ENCODE measurements at places on chromosomes 3 and 15.

DNA sequence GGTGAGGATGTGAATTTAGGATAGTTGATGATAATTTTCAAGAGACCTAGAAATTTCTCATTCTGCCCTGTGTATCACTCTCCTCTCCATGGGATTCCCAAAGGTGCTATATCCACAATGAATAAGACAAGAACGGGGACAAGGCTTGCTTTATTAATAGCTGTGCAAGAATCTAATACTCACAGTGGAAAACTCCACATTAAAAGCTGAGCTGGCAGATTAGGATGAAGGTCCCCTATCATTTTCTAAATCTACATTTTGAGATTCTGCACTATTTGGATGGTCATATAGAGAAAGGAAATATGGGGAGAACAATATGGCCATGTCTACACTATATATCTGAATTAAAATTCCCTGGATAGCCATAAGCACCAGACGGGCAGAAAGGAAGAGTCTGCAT lies 411.0 kb upstream of the TGFBR2 start:
- no peak for DNase-seq

GRCh38 chr3:115947325-115947724 lies 324.0 kb downstream of the GAP43 start:
- DNase-seq, result no peak

DNA sequence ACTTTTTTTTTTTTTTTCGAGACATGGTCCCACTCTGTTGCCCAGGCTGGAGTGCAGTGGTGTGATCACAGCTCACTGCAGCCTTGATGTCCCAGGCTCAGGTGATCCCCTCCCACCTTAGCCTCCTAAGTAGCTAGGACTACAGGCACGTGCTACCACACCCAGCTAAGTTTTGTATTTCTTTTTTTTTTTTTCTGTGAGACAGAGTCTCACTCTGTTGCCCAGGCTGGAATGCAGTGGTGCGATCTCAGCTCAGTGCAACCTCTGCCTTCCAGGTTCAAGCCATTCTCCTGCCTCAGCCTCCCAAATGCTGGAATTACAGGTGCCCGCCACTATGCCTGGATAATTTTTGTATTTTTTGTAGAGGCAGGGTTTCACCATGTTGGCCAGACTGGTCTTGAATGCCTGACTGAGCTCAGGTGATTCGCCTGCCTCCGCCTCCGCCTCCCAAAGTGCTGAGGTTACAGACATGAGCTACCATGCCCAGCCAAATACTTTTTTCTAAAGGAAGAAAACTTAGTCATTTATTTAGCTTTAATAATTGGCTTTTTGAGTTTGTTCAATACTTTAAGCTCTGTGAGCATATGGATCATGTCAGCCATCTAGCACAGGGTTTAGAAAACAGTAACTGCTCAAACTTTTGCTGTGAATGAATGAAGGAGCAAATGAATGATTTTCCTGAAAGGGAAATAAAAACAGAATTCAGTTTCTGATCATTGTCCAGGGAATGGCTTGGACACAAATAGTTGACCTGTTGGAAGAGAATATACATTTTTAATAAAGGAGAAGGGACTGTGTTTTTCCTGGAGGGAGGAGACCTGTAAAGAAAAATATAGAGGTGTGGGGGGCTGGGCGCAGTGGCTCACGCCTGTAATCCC lies 26.0 kb downstream of the UBE2E1 start:
- no peak for DNase-seq

- DNase-seq, result no peak
Measured at GRCh38 chr3:21542656-21543379, 208.2 kb downstream of the ZNF385D start.

DNA sequence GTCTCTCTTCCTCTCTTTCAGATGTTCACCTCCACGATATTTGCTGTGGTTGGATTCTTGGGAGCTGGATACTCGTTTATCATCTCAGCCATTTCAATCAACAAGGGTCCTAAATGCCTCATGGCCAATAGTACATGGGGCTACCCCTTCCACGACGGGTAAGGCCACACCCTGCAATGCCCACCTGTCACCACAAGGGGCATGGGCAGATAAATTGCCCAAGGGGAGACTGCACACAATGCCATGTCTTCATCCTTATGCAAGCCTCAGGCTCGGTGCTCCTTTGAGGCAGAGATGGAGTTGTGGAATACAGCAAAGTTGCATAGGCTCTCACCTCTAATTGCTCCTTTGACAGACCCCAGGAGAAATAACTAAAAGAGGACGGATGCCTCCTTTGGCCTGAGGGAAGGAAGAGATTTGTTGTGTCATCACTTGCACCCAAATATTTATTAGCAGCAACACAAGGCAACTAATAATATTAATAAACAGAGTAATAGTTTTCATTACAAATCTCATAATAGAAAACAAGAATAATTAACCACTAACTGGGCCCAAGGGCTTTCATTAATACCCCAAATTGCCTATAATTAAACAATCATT lies 13.2 kb downstream of the TM4SF4 start:
- no peak for DNase-seq

DNA sequence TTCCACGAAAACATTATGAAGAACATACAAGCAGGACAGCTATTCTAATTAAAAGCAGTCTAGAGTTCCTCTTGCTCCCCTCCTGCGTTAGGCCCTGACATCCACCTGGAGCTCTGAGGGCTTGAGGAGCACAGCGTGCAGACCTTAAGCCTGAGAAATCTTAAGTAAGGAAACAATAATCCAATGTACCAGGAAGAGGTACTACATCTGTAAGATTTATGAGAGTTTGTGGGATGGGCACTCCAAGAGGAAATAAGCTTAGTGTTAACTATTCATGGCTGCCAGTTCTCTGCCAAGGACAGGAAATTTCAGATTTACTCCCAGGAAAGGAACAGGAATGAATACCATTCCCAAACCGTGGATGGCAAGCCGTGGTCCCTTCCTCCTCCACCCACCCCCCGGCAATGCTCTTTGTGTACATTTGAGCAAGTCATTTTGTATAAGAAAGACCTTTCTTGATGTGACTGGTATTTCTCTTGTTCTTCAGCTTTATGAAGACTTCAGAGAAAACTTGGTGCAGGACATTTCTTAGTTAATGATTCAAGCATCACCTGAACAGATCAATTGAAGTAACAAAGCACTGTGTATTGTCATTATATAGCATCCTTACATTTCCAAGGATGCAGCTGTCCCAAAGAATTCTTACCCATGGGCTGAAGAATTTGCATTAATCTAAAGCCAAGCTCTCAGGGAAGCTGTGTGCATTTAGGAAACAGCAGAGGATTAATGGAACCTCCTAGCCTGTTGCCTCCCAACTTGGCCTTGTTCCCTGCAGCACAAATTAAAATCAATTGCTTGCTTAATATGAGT lies 28.8 kb upstream of the VILL start:
- DNase-seq, result no peak

DNA sequence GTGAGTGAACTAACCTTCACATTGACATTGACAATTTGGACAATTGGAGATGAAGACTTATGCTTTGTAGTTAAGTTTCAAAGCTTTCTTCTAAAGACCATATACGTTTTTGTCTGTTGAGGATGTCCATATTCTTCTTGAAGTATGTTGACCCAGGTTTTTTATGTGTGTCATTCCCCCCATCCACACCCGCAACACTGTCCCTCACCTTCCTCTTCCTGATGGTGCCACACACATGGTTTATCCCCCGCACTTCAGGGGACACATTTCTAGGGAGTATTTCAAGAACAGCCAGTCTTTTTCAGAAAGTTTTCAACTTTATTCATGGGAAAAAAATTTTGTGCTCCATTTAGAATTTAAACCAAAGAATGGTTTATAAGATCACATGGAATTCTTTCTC lies 105.1 kb downstream of the GHSR start:
- no peak for DNase-seq

DNA sequence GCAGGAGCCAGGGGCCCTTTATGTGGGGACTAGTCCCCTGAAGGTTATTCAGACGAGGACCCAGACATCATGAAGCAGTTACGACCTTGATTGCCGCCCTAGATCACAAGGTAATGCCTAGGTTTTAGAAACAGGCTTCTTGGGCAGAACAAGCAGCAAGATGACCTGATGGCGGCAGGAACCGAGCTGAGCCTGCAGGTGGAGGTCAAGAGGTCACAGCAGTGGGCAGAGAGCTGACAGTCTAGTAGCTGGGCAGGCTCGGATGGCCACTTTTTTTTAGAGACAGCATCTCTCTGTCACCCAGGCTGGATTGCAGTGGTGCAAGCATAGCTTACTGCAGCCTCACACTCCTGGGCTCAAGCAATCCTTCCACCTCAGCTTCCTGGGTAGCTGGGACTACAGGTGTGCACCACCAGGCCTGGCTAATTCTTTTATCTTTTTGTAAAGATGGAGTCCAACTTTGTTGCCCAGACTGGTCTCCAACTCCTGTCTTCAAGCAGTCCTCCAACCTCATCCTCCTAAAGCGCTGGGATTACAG lies 83.5 kb upstream of the ABHD17C start:
- DNase-seq, result no peak

DNA sequence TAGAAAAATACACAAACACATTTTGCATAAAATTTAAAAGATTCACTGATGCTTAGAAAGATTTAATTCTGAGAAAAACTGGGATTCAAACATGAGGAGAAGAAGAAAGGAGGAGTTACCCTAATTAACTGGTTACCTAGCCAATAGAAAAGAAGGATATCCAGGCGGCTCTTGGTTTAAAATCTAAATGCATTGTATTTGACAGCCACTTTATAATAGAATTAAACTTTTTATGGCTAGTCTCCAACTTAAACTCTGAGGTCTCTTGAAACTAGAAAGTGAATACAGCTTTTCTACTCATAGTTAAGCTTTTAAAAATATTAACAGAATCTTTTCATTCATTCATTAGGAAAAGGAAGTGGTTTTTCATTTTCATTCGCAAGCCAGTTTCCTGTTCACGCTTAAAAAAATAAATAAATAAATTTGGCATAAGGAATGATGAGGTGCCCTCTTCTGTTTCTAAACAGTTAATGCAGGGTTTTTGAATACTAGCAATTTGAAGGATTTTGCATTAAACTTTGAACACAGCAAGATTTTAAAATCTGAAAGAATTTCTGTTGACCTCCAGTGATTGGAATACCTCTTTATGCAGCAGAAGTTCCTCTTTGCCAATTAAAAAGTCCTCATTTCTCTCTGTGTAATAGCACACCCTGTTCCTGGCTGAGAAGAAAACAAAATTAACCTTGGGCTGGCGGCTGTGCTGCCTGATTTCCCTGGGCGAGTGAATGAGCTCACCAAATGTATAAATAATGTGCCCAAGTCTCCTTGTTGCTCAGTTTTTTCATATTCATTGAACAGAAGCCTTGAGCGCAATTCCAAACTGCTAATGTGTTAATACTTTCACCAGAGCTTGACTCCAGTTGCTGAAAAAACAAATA lies 105.1 kb downstream of the ZMAT3 start:
- DNase-seq, result no peak

- no peak for DNase-seq
Measured at GRCh38 chr3:23068016-23068728, 135.0 kb upstream of the UBE2E2 start.

DNA sequence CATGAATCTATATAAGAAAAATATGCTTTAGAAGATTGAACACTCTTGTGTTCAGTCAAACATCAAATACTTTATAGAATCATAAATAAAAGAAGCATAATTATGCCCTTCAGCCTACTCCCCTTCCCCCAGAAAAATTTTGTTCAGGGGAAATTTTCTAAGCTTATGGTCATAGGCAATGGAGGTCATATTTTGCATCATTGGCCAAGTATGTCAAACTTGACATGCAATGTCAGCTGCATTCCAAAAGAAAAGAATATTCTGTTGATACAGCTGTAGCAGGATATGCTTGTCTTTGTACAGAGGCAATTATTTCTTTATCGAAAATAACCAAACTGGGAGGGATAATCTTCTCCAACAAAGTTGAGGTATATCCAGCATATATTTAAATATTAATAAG lies 328.2 kb downstream of the ZIC1 start:
- no peak for DNase-seq
